ENCODE measurements at places on chromosomes 1 and 21.
A peak's percentile ranks its signal among the peaks of the same experiment; 100 is the strongest.

GRCh38 chr1:234722270-234722704 is 112.3 kb upstream of the IRF2BP2 start:
- DNase-seq: peak; percentile 12

- no peak for DNase-seq
These were observed 85.5 kb downstream of the DDAH1 start for GRCh38 chr1:85379203-85380136.

GRCh38 chr1:161198897-161199431 is at the start of gene ADAMTS4:
Gene ADAMTS4, minus strand, starts transcription at chr1:161199054. Its CDS starts 427 bp downstream, at chr1:161198627.
- no peak for DNase-seq

DNA sequence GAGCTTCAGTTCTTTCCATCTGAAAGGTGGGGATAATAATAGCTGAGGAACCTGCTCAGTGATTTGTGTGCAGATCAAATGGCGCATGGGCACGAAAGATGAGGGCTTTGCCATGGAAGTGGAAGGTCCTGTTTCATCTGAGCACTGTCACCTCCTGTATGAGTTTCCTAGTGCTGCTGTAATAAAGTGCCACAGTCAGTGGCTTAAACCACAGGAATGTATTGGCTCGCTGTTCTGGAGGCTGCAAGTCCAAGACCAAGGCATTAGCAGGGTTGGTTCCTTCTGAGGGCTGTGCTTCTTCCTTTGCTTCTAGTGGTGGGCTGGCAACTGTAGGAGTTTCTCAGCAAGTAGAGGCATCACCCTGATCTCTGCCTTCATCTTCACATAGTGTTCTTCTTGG is 51.1 kb upstream of the RBM15 start:
- DNase-seq: no peak

DNA sequence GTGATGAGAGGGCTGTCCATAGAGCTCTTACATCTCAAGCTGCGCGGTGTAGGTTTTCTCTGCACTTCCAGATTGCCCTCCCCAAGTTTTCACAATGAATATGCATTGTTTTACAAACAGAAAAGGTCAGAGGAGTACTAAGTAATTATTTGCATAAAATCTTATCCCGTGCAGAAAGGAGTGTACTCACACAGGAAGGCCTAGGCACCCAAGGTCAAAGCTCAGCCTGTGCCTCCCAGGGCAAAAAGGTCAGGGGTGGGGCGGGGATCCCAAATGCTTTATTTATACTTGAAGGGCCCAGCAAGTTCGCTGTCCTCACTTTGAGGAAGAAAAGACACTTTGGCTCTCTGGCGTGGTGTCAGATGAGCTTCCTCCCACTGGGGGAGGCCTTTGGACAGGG is 10.3 kb upstream of the KCNE1 start:
- DNase-seq: no peak

DNA sequence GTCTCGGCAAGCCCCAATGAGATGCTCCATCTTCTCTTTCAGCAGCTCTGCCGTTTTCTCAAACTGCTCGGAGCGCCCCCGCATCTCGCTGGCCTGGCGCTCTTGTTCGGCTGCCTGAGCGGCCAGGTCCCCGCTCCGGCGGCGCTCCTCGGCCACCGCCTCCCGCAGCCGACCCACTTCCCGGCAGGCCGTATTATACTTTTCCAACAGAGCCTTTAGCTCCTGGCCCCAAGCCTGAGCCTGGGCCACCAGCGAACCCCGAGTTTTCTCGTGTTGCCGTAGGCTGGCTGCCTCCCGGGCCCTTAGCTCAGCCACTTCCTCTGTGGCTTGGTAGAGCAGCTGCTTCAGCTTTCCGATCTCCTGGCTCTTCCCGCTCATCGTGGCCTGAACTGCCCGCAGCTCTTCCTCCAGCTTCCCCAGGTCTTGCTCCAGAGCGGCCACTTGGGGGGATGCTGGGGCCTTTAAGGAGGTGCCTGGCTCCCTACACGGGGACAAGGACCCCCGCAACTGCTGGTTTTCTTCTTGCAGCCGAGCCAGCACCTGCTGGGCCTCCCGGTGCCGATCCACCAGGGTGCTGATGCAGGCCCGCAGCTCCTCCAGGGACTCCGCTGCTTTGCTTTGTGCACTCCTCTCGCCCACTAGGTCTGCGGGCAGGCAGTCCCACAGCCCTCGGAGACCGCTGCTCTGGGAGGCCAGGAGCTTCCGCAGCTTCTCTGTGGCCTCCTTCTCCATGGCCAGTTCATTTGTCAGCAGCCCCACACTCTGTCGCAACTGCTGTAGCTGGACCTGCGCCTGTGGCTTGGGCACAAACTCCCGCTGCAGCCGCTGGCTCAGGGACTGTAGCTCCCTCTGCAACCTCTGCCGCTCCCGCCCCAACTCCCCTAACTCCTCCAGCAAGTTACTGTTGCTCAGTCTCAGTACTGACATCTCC is 13.4 kb upstream of the PIAS3 start:
- no peak for DNase-seq

- no peak for DNase-seq
These were observed 628.3 kb downstream of the MATN1 start for GRCh38 chr1:30095051-30095450.

- DNase-seq: no peak
These were observed 194.6 kb upstream of the LMO4 start for GRCh38 chr1:87134061-87134460.

- DNase-seq: no peak
These were observed 47.3 kb upstream of the COL18A1 start for GRCh38 chr21:45357436-45358260.

DNA sequence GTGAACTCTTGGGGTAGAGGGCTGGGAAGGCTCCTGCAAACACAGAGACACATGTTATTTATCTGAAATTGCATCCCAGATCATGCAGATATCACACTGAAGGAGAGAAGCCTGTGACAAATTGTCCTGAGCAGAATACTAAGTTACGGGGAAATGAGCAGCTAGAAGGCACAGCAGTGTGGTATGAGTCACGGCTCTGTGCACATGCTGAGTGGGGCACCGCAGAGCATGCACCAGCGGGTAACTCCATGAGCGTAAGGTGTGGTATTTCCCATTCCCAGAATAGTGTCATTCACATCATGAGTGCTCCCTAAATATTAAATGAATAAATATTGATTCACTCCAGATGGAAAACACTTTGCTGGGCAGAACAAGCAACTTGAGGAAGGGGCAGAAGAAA is 21.3 kb upstream of the FCRL2 start:
- DNase-seq: no peak

- DNase-seq: peak; percentile 71
These were observed 103.4 kb upstream of the VAMP3 start for GRCh38 chr1:7667625-7668218.

- no peak for DNase-seq
These were observed 22.8 kb downstream of the PHC2 start for GRCh38 chr1:33408093-33408436.

GRCh38 chr1:46420533-46420915 is 26.4 kb downstream of the FAAH start:
- no peak for DNase-seq

GRCh38 chr1:46489169-46489637 is 433 bp upstream of the DMBX1 start:
- peak; percentile 9 for DNase-seq

- DNase-seq: no peak
These were observed 33.5 kb downstream of the NEK2 start for GRCh38 chr1:211641942-211642341.

DNA sequence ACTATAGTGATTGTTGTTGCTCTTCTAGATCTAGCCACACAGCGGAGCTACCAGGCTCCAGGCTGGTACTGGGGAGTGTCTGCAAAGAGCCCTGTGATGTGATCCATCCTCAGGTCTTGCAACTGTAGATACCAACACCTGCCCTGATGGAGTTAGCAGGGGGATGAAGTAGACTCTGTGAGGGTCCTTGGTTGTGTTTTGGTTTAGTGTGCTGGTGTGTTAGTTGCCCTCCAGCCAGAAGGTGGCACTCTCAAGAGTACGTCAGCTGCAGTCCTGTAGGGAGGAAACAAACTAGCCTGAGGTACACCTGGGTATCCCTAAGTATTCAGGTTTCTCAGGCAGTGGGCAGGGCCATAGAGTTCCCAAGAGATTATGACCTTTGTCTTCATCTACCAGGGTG is 81.2 kb upstream of the TMPRSS2 start:
- DNase-seq: no peak

- no peak for DNase-seq
These were observed 52.7 kb upstream of the SLC25A33 start for GRCh38 chr1:9486466-9487140.

GRCh38 chr1:94101613-94102525 is 19.1 kb downstream of the ABCA4 start:
- no peak for DNase-seq

DNA sequence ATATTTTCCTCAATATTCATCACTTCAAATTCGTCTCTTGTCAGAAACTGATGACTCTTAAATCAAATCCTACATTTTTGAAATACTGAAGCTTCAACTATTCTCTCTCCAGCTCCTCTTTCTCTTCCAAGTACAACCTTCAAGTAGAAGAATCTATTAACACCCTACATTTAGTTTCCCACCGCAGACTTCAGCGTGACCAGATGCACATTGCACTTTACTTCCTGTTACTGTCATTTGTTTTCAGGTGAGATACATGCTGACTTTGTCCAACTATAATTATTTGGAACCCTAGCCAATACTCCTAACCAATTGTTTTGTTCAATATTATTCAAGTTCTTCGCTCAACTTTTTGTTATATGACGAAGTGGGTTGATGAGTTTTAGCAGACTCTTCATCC is 116.0 kb downstream of the MRPL39 start:
- DNase-seq: no peak

- no peak for DNase-seq
These were observed 56.6 kb downstream of the EDEM3 start for GRCh38 chr1:184698016-184698415.

- no peak for DNase-seq
These were observed 329.3 kb upstream of the NR5A2 start for GRCh38 chr1:199698222-199698621.

- DNase-seq: no peak
These were observed 221.1 kb upstream of the PBX1 start for GRCh38 chr1:164337885-164338284.

- DNase-seq: no peak
These were observed 175.4 kb upstream of the COA6 start for GRCh38 chr1:234197839-234198238.

DNA sequence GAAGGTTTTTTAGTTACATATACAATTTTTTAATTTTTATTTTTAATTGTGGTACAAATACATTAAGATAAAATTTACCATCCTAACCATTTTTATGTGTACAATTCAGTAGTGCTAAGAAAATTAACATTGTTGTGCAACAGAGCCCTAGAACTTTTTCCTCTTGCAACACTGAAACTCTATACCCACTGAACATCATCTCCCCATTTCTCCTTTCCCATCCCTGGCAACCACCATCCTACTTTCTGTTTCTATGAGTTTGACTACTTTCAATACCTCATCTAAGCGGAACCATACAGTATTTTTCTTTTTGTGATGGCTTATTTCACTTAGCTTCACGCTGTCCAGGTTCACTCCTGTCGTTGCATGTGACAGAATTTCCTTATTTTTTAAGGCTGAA is 54.1 kb downstream of the PALMD start:
- DNase-seq: no peak

- no peak for DNase-seq
These were observed 129.9 kb upstream of the NEGR1 start for GRCh38 chr1:72412286-72412685.

- peak; percentile 88 for DNase-seq
These were observed 504 bp downstream of the PHTF1 start for GRCh38 chr1:113758631-113759332.

GRCh38 chr1:246317332-246318035 is 189.6 kb downstream of the SMYD3 start:
- no peak for DNase-seq

DNA sequence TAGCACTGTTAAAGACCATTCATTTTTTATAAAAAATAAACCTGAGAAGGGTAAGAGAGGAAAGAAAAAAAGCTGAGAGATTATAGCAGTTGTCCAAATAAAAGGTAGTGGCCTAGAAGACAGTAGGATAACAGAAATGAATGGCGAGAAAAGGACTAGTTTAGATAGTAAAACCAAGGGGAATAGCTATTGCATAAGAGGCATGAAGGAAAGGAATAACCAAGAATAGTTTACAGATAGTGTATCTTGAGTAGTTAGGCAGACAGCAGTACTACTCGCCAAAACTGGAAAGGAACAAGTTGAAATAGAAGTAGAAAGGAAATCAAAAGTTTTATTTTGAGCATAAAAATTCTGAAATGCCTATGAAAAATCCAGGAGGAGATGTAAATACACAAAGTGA is 70.5 kb downstream of the EIF4G3 start:
- DNase-seq: no peak

GRCh38 chr1:201060586-201060985 is 37.1 kb upstream of the KIF21B start:
- DNase-seq: no peak

GRCh38 chr1:44019466-44019948 is 11.8 kb downstream of the SLC6A9 start:
- DNase-seq: no peak

DNA sequence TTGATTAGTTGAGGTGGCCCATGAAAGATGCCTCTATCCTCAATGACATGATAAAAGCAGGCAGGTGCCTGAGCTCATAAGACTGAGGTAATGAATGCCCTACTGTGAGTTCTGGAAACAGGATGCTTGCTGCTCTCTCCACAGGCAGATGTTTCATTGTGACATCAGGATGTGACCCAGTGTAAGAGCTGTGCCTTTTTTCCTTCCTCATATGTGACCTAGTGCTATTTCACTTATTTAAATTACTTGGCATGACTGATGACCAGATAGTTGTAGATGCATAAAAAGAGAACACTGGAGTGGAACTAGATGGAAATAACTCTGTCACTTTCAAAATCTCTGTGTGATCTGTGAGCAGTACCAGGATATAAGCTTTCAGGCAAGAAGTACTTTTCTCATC is 31.9 kb downstream of the KIF14 start:
- DNase-seq: no peak

GRCh38 chr1:58815686-58816071 is 31.8 kb upstream of the JUN start:
- DNase-seq: no peak

GRCh38 chr1:198906739-198907422 is 268.0 kb downstream of the PTPRC start:
- DNase-seq: no peak

DNA sequence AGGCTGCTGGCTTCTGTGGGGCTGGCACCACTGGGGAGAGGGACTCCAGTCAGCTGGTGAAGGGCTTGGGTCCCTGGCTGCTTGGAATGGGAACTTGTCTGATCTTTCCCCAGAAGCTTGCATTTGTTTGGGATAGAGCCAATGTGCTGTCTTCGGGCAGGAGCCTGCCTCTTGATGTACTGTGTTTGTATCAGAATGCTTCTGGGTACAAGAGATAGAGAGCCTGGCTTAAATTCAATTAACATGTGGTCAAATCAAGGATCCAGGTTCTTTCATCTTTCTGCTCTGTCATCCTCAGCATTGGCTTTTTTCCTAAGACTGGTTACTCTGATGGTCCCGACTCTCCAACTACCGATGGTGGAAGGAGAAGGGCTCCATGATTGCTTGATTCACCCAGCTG is 16.0 kb upstream of the PROK1 start:
- no peak for DNase-seq

DNA sequence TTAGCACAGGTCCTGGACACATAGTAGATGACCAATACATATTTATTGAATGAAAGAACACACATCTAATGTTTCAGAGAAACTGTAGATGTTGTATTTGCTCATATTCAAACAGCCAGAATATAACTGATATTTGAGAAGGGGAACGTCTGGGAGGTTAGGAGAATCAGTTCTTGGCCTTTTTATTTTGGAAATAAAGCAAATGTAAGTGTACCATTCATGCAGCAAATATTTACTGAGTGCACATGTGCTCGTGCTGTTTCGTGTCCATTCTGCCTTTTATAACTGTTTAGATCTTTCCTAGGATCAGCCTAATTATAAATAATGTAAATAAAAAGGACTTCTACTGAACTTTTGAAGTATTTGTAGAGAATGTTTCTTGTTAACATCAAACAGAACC is 103.8 kb downstream of the GREM2 start:
- no peak for DNase-seq
